ENCODE measurements at places on chromosomes 12 and 14.

DNA sequence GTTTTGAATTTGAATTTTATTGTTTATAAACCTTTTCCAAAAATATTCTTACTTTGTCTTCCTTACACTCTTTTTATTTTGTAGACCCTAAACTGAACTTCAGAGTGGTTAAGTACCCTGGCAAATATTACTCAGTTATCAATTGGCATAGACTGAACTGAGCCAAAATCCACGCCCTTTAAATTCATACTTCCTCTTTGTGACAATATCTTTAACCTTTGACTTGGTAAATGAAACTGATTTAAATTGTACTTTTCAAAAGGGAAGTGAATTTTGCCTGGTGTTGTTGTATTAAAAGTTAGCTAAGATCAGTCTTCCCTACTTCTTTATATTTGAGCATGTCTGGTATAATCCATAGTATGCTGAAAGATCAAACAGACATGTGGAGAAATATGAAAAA is 184.3 kb upstream of the USP15 start:
- DNase-seq = no peak

DNA sequence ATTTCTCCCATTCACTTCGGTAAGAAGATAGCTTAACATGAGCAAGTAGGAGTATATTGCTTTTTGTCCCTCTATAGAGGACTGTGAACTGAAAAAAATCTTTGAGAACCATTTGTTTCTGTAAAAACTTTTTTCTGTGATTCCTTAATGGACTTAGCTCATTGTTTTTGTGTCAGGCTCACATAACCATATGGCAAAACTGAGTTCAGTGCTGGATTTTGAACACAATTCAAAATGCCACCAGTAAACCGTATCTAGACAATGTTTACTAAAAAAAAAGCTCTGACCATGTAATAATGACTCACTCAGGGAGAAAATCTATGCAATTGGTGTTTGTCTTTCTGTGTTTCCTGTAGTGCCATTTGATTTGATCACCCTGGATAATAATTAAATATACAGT is 5.2 kb downstream of the TRHDE start:
- DNase-seq = peak; percentile 61

- no peak for DNase-seq
These were observed 297.1 kb upstream of the TBX3 start for GRCh38 chr12:114981036-114981435.

DNA sequence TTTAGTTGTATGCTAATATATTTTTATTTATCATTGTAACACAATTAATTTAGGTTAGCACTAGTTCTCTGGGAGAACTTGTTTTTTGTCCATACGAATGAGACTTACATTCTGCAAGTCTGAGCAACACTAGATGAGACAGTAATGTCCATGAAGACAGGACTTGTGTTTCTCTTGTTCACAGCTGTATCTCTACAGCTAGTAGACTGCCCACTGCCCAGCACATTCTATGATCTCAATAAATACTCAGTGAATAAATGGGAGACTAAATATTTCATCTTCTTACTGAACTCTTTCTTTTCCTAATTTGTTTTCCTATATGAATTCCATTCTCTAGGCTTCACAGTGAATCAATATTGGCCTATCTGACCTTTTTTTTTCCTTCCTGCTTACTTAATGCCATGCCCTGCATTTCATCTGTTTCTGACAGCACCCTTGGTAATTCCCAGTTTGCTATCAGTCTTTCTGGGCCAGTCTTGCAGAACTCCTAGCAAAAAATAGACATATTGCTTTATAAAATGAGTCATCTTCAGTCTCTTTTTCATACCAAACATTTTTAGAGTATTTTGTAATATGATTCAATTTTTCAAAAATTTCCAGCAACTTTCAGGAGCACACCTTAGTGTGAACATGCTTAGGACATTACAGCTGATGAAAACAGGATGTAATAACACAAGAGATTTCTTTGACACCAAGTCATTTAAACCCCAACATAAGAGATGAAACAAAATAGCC is 185.5 kb upstream of the ATP2B1 start:
- DNase-seq = peak; percentile 39

- DNase-seq = no peak
These were observed 68.9 kb upstream of the SAV1 start for GRCh38 chr14:50736932-50737419.

DNA sequence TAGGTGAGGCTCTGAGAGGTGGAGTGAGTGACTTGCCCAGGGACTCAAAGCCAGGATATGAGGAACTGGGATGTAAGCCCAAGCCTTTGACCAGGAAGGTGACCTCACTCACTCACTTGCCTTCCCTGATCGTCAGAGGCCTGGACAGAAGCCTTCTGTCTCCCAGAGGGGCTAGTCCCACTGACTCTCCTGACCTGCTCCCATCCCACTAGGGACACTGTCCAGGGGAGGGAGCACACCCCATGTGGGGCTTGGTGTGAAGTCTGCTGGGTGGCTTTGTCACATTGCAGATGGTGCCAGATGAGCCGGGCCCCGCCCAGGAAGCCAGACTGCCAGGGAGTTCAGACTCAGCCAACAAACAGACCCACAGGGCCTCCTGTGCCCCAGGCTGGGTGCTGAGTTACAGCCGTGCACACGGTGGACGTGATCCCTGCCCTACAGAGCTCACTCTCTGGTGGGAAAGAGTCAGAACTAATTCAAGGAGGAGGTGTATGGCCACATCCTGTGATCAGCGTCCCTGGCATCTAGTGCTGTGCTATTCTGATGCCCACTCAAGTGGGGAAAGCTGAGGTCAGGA is 28.3 kb downstream of the MMAB start:
- DNase-seq = peak; percentile 12

DNA sequence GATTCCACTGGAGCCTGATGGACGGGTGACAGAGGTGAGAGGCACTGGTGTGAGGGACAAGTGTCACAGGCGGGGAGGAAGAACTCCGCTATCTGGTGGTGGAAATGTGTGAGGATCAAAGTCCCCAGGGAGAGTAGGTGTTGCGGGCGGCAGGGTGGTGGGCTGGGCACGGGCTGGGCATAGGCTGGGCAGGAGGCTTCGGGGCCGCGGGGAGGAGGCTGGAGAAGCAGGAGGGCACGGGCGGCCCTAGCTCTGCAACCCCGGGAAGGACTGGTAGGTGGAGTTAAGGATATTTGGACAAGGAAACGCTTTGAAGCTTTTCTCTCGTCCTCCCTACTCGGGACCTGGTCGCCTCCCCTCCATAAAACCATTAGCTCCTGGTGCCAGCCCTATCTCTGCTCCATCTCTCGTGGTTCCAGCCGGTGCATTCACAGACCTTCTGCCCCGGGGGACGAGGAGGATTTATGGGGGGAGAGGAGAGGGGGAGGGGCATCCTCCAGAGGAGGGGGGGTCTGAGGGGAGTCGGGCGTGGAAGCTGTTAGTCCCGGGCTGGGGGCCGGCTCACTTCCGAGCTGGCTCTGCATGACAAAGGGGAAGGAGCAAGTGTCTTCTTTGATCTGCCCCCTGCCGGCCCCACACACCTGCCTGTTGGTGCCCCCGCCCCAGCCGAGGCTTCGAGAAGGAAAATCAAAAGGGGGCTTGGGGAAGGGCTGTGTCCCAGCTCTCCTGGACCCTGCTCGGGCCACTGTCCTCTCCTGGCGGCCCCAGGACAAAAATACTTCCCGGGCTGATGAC is 504 bp downstream of the WNT5B start:
- DNase-seq = no peak

DNA sequence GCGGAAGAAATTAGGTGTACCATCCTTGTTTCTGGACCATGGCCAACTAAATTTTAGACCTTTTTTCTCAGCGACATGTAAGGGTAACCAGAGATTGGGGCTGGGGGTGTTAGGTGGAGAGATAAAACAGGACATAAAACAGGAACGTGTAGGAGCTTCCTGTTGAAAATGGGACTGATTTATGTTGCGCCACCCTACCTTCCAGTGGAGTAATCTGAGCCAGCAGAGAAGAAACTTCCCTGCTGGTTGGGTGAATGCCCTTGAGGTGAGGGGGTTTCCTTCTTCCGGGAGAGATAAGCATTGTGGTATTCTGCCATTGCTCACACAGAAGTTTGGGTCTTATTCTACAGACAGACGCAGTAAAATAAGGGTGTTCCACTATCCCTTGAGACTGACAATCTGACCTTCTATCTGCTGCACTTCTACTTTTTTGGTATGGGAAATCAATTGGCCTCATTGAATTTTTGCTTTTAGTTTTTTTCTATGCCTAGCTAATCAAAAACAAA is 417.6 kb downstream of the PCNX1 start:
- no peak for DNase-seq

DNA sequence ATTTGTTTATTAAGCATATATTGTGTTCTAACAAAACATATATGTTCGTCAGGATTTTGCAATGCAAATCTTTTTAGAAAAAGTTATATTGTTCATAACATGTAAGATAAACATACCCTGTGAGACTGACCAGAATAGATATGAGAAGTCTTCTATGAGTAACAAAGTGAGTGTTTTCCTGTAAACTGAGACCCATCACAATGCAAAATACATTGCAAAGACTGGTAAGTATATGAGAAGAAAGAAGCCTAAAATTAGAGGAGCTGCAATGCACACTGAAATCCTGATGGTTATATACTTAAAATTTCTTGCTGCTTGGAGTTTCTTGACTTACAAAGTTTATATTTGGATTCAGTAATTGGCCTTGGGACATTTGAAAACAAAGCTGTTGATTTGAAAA is 6.0 kb downstream of the HMGA2 start:
- no peak for DNase-seq

GRCh38 chr12:130709151-130709970 is 6.7 kb downstream of the RIMBP2 start:
- DNase-seq = no peak

- no peak for DNase-seq
These were observed 3.2 kb downstream of the PLXNC1 start for GRCh38 chr12:94151582-94151981.

DNA sequence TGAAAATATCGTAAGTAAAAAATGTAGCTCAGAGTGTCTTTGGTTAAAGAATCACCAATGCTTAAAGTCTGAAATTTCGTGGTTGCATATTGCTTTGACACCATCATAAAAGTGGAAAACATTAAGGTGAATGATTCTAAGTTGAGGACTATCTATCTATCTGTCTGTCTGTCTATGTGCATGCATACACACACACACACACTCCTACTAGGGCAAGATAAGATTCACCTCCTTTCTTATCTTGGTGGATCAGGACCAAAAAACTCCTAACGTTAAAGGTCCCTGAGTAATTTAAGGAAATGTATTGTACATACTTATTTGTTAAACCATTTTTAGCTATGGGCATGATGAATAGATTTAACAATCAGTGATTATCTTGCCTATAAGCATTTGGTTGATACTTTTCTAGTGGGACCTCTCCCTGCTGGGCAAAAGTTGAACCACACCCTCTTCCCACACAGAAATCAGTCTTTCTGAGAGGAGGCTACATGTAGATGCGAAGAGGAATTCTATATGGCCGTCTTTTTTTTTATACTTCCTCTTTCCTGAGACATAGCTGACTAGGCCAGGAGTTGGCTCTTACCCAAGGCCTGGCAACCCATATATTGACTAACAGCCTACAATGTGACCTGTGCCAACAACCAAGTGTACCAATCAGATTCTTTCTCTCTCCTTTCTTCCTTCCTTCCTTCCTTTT is 19.3 kb upstream of the LLPH start:
- no peak for DNase-seq

DNA sequence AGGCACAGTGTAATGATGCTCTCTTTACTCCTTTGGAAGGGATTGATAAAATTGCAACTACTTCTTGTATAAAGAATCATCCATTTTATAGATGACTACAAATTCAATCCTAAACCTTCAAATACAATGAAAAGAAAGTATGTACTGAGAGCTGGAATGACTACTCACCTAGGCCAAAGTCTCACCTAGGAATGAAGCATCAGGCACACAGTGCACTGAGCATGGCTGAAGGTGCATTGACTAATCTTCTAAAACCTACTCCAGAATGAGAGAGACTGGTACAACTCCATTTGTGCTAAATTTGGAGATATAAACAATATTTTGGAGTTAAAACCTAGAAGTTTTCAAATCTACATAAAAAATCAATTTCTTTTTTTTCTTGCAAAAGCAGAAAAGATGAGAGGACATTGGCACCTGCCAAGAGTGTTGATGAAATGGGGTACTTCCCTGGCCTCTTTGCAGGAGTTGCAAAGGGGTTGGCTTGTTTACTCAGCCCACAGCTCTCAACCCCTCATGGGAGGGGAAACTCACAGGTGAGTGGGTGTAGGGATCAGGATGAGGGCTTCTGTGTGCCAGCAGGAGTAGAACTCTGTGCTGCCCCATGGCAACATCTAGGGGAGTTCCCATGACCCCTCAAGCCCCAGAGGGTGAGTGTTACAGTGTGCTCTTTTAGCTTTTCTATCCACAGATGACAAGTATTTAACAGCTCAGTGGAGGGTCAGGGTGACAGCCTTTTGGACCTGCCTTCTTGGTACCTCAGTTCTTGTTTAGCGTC is 31.3 kb downstream of the CLECL1 start:
- DNase-seq = no peak

GRCh38 chr12:78414071-78414470 is 450.5 kb upstream of the SYT1 start:
- no peak for DNase-seq

DNA sequence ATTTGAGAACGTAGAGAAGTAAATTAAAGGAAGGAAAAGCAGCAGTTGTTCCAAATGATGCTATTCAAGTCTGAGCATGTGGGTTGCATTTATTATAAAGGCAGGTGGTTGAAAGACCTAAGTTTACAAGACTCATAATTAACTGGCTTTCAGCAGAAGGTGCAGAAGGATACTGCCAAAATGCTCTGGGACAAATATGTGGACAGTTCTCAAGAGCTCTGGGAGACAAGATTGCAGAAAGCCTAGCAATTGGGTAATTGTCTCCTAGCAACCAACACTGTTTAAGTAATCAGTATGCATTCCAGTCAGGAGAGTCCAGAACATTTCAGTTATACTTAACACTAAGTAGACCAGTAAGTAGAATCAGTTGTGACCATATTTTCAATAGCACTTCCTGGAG is 131.5 kb downstream of the GPR135 start:
- DNase-seq = peak; percentile 95

GRCh38 chr12:68746572-68747180 is 700 bp downstream of the SLC35E3 start:
- peak; percentile 45 for DNase-seq

DNA sequence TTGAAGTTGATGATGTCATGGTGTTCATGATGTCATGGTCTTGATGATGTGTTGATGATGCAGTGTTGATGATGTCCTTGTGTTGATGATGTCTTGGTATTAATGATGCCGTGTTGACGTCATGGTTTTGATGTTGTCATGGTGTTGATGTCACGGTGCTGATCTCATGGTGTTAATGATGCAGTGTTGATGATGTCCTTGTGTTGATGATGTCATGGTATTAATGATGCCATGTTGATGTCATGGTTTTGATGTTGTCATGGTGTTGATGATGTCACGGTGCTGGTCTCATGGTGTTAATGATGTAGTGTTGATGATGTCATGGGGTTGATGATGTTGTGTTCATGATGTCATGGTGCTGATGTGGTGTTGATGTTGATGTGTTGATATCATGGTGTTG is 48.0 kb upstream of the RIMBP2 start:
- peak; percentile 21 for DNase-seq

All from astrocyte (in vitro differentiated cells and primary cell).